ENCODE measurements at places on chromosomes 4 and X.

GRCh38 chr4:10084651-10085358, 31.8 kb downstream of the WDR1 start:
- peak; percentile 9 for DNase-seq

- peak; percentile 59 for DNase-seq
These were observed 63.0 kb downstream of the ZNF732 start for GRCh38 chr4:242121-242848.

DNA sequence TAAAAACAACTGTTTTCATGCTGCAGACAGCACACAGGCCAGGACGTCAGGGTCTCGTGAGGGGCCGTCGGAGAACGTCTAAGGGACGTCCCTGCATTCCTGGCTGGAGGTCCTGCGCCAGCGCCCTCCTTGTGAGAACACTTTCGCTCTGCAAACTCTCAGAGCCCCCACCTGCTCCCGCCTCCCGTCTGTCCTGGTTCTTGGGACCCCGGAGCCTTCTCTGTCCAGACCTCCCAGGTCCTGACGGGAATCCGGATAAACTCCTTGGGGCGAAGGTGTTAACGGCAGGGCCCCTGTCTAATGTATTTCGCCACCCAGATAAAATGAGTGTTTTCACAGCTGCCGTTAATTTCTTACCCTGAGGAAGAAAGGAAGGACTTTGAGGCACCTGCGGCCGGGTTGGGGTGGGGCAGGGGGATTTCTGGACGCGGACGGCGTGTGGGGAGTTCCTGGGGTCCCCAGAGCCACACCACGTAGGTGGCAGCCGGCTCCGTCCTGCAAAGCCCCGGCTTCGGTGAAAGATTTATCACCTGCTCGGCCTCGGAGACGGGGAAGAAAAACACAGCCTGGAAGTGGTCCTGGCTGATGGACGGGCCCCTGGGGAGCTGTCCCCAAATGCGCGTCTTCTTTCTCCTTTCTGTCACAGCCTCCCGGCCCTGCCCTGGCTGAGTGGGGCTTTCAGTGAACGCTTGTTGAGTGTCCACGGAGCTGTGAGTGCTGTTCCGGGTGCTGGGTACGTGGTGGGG, 35.1 kb upstream of the PPP2R3B start:
- DNase-seq = no peak

DNA sequence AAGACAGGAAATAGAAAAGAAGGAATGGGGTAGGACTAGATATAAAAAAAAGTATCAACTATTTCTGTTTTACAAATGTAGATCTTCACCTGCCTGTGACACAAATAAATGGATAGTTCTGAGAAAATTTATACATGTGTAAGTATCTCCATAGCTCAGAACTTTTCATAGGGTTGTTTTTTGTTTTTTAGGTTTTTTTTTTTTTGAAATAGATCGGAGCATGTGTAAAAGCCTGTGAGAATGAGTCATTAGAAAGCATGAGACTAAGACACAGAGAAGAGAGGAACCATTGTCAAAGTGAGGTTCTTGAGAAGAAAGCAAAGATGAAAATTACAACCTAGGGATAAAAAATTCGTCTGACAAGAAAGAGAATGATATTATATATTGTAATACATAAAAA, 481.6 kb downstream of the PABPC4L start:
- DNase-seq = no peak

GRCh38 chr4:153327247-153327646, 17.2 kb upstream of the MND1 start:
- DNase-seq = no peak

GRCh38 chr4:1240721-1241465, 8.0 kb downstream of the CTBP1 start:
- peak; percentile 11 for DNase-seq

DNA sequence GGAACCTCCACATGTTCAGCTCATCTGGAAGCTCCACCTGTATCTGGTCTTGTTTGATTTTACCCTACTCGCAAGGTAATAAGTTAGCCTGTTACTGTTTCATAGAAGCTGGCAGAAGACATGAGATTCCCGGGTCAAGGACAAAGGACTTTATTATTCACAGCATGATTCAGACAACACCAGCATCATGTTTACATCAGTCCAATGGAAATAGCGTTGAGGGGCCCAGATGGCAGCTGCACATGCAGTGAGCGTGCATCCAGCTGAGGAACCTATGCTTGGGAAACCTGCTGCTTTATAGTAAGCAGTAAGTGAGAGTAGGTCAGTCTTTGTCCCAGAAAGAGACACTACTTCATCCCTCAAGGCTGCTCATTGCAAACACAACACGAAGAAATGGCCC, 19.8 kb downstream of the TSPAN5 start:
- DNase-seq = no peak

DNA sequence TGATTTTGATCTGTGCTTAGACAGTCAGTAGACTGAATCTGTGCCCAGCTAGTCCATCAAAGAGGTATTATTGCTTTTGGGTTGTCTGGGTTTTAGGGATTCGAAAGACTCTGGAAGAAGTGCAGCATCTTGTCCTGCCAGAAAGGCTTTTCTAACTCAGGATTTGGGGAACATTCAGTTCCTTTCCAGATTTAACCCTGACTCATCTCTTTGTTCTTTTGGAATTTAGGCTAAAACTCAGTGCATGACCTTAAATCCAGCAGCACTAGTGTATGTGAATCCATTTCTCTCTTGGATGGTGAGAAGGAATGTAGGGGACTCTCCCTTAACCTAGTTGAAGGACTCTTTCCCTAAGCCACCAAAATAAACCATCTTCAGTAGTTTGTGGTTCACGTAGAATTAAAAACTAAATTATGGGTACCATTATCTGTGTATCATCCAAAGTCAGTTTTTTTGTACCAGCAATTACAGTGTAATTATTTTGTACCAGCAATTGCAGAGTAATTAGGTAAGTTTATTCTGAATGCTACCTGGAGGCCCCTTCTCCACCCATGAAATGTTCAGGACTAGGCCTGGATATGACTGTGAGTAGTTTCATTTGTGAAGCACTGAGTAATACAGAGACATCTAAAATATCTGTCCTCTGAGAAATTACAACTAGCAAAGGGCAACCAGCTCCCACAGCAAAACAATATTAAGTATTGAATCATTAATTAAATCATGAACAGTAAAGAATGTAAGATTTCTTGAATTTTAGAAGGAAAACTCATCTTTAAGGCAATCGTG, 384.0 kb downstream of the TMA16 start:
- no peak for DNase-seq

DNA sequence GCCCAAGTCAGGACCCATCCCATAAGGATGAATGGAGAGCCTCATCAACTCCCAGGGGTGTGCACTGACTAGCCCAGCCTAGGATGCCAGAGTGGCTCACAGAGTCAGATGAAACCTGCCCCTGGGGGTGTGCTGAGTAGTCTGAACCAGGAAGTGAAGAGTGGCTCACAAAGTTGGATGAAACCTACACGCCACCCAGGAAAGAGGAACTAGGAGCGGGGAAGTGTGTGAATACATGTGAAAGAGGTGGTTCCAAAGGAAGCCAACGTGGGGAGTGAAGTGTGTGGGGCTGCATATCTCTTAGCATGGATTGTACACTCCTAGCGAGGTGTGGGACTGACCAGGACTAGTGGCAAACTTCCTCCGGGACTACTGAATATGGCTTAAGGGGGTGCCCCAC, 902.1 kb upstream of the NDST4 start:
- no peak for DNase-seq

Measured in activated CD8-positive, alpha-beta memory T cell treated with anti-CD3 and anti-CD28 coated beads, Interleukin-2, amount 50 U/mL, for 4 hours (primary cell).